ENCODE measurements at places on chromosomes 16 and 17.

- DNase-seq, result no peak
These were observed 52.9 kb downstream of the RMI2 start for GRCh38 chr16:11398136-11398535.

- DNase-seq, result peak; percentile 48
These were observed 48.5 kb downstream of the IRF8 start for GRCh38 chr16:85947230-85948137.

DNA sequence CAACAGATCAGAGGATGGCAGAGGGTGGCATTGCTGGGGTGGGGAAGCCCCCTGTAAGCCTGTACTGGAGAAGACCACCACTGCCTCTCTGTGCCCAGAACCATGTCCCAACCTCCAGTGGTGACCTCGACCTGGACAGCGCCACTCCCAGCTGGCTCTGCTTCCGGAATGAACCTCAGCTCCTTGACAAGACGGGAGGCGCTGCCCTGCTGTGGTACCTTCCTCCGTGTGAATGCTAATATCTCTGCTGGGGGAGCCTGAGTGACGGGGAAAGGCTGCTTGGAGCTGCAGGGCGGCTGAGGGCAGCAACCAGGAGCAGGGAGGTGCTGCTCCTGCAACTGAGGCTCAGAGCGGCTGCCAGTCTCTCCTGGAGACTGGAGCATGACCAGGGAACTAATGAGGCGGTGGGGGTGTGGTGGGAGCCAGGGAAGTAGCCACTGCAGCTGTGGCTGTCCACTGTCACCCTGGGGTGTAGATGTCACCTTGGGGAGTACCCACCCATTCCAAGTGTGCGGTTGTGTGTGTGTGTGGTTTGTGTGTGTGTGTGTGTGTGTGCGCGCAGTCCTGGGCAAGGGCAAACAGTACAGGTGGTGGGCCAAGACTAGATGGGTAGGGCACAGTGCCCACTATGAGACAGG, 6.2 kb downstream of the PRCD start:
- DNase-seq, result no peak

DNA sequence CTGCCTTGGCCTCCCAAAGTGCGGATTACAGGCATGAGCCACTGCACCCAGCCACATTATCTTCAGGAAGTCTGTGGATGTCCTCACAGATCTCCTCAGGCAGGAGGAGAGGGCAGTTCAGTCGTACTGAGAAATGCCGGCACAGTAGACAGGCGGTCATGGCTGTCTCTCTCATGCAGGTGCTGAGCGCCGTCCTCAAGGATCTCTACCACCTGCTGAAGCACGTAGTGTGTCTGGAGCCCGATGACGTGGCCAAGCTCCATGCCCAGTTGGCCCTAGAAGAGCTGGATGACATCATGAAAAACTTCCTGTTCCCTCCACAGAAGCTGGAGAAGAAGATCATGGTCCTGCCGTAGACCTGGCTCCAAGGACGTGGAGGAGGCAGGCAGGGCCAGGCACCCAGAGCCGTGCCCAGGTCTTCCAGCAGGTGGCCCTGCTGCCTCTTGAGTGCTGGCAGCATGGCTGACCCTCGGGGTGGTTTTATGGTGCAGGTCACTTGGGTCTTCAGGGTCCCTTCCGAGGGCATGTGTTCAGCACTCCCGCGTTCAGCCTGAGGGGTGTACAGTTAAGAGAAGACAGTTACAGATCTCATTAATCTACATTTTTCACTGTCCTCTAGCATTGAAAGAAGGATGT, 22.0 kb upstream of the HAS3 start:
- DNase-seq, result no peak

GRCh38 chr17:79038545-79039135, 14.7 kb downstream of the C1QTNF1 start:
- peak; percentile 95 for DNase-seq

GRCh38 chr16:60792437-60792836, 1243.8 kb downstream of the CDH8 start:
- DNase-seq, result no peak

All from suppressor macrophage treated with lipopolysaccharide for 1 hour (primary cell).